ENCODE measurements at places on chromosomes 16 and 17.

DNA sequence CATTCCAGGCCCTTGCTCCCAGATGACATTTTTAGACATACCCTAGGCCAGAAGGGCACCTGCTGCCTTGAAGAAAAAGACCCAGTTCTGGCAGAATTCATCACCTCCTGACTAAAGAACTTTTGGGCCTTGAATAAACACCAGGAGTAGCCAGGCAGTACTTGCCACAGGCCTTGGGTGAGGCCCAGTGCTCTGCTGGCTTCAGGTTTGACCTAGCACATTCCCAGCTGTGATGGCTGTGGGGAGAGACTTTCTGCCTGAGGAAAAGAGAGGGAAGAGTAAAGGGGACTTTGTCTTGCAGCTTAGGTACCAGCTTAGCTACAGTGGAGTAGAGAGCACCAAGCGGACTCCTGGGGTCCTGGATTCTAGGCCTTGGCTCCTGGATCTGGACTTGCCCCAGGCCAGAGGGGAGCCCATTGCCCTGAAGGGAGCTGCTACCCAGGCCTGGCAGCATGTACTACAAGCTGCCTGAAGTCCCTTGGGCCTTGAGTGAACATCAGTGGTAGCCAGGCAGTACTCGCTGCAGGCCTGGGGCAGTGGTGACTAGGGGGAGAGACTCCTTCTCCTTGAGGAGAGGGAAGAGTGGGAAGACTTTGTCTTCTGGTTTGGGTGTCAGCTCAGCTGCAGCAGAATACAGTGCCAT, 44.3 kb downstream of the ABCA8 start:
- no peak for DNase-seq

GRCh38 chr17:12097326-12097725, 76.6 kb downstream of the MAP2K4 start:
- no peak for DNase-seq

DNA sequence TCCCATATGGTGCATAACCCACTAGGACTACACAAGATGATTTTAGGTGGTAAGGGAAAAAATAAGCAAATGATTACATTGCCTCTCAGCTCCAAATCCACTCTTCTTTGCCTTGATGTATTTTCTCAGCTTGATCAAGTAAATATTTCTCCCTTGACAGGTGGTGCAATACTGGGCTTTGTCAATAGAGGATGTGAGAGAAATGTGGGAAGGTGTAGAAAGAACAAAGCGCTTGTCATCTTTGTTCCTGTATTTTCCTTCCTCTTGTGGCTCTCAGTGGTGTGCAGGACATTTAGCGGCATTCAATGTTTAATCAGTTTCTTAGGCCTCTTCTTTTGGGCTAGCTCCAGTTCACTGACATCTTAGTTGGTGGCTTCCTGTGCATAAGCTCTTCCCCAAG, 1165.8 kb upstream of the GOT2 start:
- no peak for DNase-seq

DNA sequence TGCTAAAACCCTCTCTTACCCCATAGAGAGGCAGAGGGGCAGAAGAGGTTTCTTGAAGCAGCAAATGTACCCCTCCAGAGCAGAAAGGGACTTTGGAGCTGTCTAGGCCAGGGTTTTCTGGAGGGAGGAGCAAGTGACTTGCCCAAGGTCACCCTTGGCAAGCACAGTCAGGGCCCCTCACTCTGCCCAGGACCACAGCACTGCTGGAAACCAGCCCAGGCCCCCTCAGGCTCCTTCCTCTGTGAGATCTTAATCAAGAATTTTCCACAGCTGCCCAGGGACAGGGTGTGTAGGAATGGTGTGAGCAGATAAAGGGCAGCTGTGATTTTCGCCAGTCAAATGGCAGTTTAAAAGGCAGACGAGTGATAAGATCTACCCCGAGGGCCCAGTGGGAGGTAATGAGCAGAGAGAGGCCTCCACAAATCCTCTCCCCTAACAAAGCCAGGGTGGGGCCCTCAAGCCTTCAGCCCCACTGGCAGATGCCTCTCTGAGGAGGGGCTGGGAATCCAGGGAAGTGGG, 3.9 kb upstream of the SLC12A3 start:
- DNase-seq = no peak

GRCh38 chr17:33602981-33603380, 309.9 kb upstream of the ASIC2 start:
- DNase-seq = peak; percentile 15

Data from renal pelvis (tissue), 12 donors.